H4 (cell line): ENCODE measurements at places on chromosomes 16 and 17. TPM values are rescaled to one million over a fixed set of nuclear protein-coding genes. Genes with fewer than 3 reads are reported as not detected.

- peak; percentile 68 for DNase-seq
Observed at GRCh38 chr17:14302431-14303099, 1.7 kb downstream of the HS3ST3B1 start.

- DNase-seq, result no peak
Observed at GRCh38 chr16:49003022-49003421, 278.6 kb downstream of the CBLN1 start.

- DNase-seq, result no peak
Observed at GRCh38 chr16:50469744-50470321, 78.4 kb upstream of the NKD1 start.

- DNase-seq, result no peak
Observed at GRCh38 chr16:12235110-12235509, 258.6 kb downstream of the SNX29 start.

GRCh38 chr17:32926183-32926582 lies 1.8 kb upstream of the TMEM98 start:
- no peak for DNase-seq

DNA sequence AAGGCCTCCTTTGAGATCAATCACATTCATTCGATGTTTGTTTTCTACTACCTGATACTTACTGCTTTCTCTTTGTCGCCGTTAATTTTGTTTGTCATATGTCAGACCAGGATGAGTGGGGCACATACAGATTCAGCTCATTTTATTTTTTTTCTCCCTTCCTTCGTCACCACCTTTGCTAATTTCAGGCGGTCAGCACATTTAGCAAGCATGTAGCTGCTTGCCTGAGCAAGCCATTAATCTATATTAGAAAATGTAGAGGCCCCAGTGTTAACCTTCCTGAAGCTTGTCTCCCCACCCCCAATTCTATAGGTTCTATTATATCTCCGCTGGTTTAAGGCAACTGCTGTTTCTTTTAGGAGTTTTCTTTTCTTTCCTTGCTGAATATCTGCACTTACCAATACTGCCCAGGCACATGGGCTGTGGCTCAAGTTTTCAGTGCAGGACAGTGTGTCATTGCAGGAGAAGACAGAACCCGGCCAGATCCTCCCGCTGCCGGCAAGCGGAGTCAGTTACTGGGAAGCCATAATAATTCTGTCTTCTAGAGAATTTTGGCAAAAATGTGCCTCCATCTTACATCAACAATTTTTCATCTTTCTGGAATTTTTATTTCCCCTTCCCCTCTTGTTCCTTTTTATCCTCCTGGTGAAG lies 714.3 kb downstream of the WWOX start:
- DNase-seq, result no peak

DNA sequence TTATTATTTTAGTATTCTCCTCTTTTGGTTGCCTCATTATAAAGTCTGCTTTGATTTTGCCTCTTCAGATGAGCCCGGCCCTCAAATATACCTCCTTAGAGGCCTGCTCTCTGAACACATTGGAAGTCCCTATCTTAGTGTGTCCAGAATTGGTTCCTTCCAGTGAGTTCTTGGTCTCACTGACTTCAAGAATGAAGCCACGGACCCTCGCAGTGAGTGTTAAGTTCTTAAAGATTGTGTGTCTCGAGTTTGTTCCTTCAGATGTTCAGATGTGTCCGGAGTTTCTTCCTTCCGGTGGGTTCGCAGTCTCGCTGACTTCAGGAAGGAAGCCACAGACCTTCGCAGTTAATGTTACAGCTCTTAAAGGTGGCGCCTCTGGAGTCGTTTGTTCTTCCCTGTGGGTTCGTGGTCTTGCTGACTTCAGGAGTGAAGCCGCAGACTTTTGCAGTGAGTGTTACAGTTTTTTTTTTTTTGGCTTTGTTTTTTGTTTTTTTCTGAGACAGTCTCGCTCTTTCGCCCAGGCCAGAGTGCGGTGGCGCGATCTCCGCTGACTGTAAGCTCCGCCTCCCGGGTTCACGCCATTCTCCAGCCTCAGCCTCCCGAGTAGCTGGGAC lies 45.8 kb upstream of the NOS2 start:
- DNase-seq, result no peak

DNA sequence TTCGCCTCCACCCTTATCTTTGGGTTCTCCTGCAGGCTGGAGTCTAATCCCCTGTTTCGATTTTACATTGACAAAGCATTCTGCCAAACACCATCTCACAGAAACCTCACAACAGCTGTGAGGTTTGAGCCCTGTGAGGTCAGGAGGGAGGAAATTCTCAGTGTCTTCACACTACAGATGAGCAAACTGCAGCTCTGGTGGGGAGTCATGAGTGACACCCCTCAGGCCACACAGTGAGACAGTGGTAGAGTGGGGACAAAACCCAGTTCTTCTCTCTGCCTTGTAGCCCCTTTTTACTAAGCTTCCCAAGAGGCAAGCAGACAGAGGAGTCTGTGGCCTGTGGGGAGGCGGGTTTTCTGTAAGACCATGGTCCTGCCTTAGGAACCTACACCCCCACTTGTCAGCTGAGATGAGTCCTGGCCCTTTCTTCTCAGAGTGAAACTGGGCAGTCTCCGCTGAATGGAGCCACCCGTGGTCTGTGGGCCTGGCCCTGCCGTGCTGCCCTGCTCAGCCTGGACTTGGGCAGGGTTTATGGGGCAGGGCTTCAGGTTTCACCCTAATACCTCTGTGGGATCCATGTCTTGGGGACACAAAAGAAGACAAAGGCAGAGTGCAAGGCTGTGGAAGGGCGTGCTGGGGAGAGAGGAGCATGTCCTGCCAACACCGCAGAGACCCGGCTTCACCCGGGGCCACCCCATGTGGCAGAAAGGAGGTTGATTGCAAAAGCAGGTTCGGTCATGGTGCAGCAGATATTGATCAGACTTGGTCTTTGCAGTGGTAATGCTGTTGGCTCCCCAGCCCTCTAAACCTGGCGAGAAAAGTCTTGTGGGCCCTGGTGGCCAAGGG lies 59.0 kb downstream of the ABR start:
- DNase-seq, result no peak

DNA sequence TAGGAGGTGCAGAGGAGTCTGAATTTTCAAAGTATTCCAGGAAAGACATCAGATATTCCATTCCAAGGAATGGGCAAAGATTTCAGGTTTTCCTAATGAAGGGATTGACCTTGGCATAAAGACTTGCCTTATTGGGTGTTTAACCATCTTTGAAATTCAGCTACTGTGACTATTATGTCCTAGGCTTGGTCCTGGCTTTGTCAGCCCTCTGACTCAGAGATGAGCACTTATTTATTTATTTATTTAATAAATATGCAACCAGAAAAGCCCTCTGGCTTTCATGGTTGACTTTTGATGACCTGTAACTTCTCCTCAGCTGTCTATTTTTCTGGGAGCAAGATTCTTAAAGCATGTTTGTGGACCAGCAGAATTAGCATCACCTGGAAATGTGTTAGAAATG lies 455.1 kb downstream of the KIF2B start:
- no peak for DNase-seq

GRCh38 chr16:71917900-71918299 lies 22.6 kb downstream of the IST1 start:
- DNase-seq, result no peak

- no peak for DNase-seq
Observed at GRCh38 chr17:55416470-55417052, 5.1 kb downstream of the MMD start.

- peak; percentile 85 for DNase-seq
Observed at GRCh38 chr16:85220125-85220839, 108.0 kb upstream of the CIBAR2 start.

DNA sequence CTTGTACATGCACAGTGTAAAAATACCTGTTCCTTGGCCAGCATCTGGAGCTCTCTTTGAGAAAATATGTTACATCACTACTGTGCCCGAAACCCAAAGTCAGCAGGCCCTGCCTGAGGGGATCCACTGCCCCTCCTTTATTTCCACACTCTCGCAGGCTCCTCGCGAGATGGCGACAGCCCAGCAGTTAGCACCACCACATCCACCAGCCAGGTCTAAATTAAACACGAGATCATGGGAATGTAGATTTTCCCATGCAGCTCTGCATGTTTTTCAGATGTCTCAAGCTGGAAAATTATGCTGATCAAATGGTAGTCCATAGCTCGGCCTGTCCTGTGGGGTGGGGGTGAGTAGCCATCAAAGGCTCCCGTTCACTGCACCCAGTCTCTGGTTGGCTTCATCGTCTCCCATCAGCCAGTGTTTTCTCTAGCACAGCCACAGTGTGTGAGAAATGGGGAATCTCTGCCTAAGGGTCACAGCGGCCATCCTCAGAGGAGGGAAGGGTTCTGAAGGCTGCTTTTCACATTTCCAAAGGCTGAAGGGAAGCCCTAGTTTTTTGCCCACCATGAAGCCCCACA lies 34.7 kb downstream of the EPN2 start:
- DNase-seq, result no peak

DNA sequence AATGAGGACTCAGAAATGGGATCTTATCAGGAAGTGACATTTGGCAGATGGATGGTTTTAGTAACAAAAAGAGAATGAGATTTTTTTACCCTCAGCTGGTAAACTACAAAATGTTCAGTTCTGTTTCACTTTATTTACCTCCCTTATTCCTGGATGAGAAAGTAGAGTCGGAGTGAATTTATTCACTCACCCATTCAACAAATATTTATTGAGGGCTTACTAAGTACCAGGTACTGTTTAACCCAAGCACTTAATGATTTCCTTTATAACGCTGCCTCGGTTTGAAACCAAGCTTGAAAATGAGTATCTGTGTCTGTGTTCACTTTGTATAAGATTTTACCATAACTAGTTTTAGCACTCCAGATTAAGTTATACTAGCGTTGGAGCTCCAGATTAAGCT lies 38.1 kb downstream of the CDRT15 start:
- DNase-seq, result no peak

DNA sequence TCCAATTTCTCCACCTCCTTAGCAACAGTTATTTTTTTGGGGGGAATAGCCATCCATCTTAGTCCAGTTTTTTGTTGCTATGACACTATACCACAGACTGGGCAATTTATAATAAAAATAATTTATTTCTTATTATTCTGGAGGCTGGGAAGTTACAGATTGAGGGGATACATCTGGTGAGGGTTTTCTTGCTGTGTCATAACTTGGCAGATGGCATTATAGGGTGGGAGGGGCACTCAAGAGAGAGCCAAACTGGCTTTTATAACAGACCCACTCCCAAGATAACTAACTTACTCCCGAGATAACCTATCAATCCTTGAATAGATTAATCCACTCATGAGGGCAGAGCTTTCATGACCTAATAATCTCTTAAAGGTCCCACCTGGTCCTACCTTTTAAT lies 84.2 kb downstream of the ABCA8 start:
- no peak for DNase-seq

UNC45B gene
- total RNA-seq, result not detected in 2 replicates

FAHD1 gene
- 23.8 and 27.6 TPM in 2 replicates for total RNA-seq

HSPB9 gene
- not detected in 2 replicates for total RNA-seq
